ENCODE measurements at places on chromosomes 5 and 9.

- DNase-seq: no peak
Observed at GRCh38 chr9:133793471-133793870, 55.3 kb upstream of the SARDH start.

DNA sequence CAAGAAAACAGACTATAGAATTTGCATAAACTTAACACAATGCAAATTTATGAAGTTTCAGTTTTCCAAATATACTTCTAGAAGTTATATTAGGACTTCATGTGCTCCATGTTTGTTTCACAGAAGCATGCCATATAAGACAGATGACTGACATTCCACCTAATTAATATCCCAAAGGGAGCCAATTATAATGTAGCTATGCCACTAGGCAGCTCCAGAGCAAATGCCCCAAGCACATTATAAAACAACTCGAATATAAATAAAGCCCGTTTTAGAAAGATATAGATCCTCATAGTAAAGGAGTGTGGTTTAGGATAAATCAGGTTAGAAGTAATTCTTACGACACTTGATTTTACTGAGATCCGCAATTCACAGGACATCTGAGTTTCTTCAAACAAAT is 8.9 kb downstream of the DROSHA start:
- no peak for DNase-seq

GRCh38 chr5:113035096-113035495 is 58.5 kb downstream of the DCP2 start:
- DNase-seq: no peak

DNA sequence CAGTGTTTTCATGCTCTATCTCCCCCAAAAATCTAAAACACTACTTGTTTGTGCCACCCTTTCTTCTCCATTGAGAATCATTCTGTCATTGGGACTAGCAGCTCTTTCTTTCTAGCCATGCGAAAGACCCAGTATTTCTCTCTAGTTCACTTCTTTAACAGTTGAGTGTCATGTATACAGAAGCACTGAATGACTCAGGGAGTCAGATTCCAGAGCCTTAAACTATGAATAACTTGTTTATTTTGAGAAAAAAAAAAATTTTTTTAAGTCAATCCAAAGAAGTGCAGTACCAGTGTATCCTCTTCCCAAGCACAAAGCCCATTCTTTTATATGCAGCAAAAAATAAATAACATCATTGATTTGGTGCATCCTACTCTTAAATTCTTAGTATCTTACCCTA is 415.4 kb upstream of the GRAMD2B start:
- no peak for DNase-seq

GRCh38 chr5:4180703-4181102 is 585.1 kb downstream of the IRX1 start:
- no peak for DNase-seq

- DNase-seq: no peak
Observed at GRCh38 chr9:92440751-92441046, 16.4 kb upstream of the OMD start.

- DNase-seq: no peak
Observed at GRCh38 chr5:161420521-161420920, 126.0 kb downstream of the GABRB2 start.

GRCh38 chr5:171840066-171840465 is 54.4 kb downstream of the SMIM23 start:
- DNase-seq: peak; percentile 51

DNA sequence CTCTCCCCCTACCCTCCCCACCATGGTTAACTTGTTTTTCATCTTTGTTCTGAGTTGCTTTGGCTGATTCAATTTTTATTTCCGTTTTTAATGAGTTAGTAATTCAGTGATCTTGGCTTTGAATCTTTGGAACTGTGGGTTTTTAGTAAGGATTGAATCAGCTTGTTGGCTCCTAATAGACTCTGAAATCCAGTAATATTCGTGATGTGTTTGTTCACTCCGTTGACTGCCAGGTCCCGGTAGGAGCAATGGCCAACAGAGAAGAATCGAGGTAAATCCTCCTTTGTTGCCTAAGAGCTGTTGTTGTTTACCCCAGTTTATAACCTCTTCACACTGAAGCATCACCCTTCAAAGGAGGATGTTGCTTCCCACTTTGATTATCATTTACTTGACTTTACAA is 92.7 kb downstream of the PCSK1 start:
- no peak for DNase-seq

- no peak for DNase-seq
Observed at GRCh38 chr9:114307899-114308267, 15.0 kb upstream of the ORM1 start.

DNA sequence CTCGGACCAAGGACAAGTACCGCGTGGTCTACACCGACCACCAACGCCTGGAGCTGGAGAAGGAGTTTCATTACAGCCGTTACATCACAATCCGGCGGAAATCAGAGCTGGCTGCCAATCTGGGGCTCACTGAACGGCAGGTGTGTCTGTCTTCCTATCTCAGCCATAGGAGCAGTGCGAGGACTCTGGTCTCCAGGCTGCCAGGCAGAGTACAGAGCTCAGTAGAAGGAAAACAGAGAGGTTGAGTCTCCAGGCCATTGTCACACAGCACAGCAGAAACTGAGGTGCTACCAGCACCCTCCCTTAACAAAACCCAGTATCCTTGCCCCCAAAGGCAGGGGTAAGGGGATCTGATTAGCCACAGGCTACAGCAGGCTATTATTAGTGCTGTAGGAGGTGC is 7.1 kb upstream of the SLC6A7 start:
- DNase-seq: no peak

- no peak for DNase-seq
Observed at GRCh38 chr5:153569036-153569435, 78.6 kb downstream of the GRIA1 start.

- no peak for DNase-seq
Observed at GRCh38 chr5:10600626-10601245, 36.9 kb downstream of the ANKRD33B start.

- DNase-seq: no peak
Observed at GRCh38 chr9:136132512-136133050, 13.9 kb upstream of the TMEM250 start.

- DNase-seq: peak; percentile 26
Observed at GRCh38 chr5:91166059-91166807, 216.9 kb downstream of the ARRDC3 start.

Measured in hematopoietic multipotent progenitor cell treated with erythropoietin and hydrocortisone succinate and interleukin-3 and kit ligand, for 4 days (in vitro differentiated cells).